ENCODE measurements at places on chromosomes 6 and 20. TPM values are rescaled to one million over a fixed set of nuclear protein-coding genes. Genes with fewer than 3 reads are reported as not detected.

STMND1 gene
- 0.22 TPM for total RNA-seq

DNA sequence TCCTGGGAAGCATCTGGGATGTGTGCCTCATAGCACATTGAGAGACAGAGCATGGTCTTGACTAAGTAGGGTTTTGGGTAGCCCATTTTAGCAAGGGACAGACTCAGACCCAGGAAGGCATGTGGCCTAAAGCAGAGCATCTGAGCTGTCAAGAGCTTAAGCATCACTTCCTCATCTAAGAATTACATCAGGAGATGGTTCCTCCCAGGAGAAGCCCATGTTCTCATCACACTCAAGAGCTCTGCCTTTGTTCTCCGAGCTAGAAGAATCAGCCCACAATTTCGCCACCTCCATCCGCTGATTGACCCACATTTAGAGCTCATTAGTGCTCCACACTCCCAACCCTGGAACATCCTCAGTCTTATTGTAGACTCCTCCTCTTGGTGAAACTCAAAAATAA, 68.3 kb downstream of the NPEPL1 start:
- no peak for DNase-seq

DNA sequence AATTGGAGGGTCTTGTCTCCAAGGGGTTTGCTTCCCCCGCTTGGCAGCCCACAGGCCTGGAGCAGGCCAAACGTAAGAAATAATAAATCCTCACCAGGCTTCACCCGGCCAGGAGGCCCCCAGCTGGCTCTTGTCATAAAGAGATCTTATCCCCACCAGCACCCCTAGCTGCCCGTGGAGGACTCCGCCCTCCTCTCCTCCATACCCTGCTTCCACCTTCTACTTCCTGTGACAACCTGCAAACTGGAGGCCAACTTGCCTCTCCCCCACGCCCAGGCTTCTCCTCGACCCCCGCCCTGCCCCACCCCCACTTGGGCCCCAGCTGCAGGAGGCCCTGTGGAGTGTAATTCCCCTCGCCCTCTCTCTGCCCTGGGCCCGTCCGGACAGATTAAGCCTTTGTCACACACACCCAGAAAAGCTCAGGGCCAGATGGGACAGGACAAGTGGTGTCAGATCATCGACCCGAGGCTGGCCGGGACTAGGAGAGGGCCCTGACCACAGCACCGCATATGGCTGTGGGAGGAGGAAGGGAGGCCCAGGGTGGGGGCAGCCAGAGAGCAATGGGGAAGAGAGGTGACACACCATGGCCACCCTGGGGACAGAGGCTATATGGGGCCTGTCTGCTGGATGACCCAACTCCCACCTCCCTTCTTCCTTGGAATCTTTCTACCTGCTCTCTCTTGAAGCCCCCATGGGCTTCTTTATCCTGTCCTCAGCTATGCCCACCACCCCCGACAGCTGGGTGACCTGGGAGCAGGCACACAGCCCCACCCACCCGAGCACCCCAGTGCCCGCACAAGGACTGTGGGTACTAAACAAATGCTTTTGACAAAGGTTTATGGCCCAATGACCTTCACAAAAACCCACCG, 3.9 kb downstream of the NOL4L start:
- DNase-seq: no peak

GRCh38 chr6:36730424-36731380, 33.1 kb downstream of the RAB44 start:
- no peak for DNase-seq

DNA sequence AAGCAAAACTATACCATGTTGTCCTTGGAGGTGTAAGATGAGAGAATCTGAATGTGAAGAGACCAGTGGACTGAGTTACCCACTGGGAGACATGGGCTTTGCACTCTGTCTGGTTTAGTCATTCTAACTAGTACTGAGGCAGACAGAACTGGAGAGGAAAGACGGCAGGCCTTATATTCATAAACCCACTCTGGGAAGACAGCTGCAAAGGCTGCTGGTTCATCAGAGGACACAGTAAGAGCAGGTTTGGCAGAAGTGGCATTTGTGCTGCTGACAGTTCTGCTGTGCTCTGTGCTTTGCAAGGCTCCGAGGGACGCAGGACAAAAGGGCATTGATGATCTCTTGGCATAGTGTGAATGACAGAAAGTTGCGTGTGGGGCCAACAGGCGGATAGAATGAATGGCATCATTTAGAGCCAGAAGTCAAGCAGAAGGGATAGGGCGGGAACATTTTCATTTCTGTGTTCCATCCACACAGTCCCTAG, 142.3 kb upstream of the TENT5A start:
- DNase-seq: peak; percentile 7

DNA sequence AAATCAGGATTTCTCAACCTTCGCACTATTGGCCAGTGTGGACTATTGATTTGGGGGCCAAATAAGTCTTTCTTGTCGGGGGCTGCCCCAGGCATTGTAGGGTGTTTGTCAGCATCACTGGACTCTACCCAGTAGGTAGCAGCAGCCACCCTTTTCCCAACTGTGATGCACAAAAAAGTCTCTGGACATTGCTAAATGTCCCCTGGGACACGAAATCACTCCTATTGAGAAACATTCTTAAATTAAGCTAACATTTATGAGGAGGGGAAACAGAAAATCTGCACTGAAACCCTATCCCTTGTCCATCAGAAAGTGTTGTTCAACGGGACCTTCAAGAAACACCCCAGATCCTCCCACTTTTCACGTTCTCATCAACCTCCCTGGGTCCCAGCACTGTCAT, 54.2 kb downstream of the NFATC2 start:
- no peak for DNase-seq

Data from A172 (cell line).